ENCODE measurements at places on chromosomes 5 and 9.

GRCh38 chr5:23208959-23209431 is 298.4 kb upstream of the PRDM9 start:
- peak; percentile 42 for DNase-seq

GRCh38 chr5:138455232-138455930 is 9.9 kb upstream of the EGR1 start:
- DNase-seq: no peak

GRCh38 chr5:163338-163620 is 28.0 kb upstream of the LRRC14B start:
- no peak for DNase-seq

- no peak for DNase-seq
Observed at GRCh38 chr5:122471031-122471751, 159.2 kb downstream of the SNCAIP start.

DNA sequence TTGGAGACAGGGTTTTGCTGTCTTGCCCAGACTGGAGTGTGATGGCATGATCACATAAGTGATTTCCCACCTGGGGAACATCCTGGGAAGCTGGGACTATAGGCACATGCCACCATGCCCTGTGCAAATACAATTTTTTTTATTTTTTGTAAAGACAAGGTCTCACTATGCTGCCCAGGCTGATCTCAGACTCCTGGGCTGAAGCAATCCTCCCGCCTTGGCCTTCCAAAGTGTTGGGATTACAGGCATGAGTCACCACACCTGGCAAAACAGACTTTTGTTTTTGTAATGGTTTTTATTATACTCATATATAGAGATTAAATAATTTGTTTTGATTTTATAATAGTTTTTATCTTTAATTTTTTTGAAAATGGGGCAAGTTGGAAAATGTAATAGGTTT is 14.7 kb downstream of the DNAJC25 start:
- DNase-seq: no peak

DNA sequence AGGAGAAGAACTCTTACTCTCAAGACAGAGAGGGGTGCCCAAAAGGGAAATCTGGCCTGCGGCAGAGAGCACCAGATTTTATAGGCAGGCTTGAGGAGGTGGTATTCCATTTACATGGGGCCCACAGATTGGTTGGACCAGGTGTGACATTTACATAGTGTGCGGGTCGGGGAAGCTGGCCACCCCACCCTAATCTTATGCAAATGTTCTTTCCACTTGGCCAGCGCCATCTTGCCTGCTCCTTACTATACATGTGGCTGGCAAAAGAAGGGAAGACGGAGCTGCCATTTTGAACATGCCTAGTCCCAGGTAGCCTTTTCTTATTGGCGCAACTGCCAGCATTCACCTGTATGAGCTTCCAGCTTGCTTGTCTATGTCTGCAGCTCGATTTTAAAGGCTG is 34.8 kb downstream of the PLEKHG4B start:
- DNase-seq: no peak

- DNase-seq: peak; percentile 62
Observed at GRCh38 chr9:71363286-71363961, 242.0 kb upstream of the TRPM3 start.

DNA sequence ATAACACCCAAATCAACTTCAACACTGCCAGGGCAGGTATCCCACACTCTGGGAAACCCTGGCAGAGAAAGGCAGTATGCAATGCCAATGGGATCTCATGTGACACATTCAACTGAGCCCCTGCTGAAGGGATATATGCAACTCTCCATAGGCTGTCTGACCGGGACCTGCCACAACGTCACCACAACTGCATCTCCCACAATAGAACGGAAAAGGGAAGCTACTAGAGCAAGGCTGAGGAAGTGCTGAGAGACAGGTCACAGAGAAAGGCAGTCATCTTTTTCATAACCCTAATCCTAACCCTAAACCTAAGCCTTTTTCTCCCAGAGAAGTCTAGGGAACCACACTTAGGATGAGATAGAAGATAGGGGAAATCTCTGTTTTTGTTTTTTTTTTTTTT is 345.9 kb upstream of the CD180 start:
- no peak for DNase-seq

DNA sequence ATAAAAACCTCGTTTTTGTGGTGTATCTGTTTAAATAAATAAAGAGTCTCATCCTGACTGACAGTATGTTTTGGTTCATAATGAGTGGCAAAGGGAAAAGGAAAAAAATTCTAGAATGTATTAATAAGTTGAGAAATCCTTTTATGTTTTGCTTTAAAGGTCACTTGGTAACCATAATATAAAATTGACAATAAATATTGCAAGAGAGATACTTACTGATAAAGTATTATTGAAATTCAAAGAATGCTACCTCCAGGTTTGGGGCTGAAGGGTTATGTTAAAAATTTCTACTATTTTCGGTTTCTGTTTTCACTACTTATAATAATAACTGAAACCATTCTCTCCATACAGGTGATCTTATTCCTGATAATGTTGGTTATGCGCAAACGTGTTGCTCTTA is 85.4 kb upstream of the FSD1L start:
- no peak for DNase-seq

DNA sequence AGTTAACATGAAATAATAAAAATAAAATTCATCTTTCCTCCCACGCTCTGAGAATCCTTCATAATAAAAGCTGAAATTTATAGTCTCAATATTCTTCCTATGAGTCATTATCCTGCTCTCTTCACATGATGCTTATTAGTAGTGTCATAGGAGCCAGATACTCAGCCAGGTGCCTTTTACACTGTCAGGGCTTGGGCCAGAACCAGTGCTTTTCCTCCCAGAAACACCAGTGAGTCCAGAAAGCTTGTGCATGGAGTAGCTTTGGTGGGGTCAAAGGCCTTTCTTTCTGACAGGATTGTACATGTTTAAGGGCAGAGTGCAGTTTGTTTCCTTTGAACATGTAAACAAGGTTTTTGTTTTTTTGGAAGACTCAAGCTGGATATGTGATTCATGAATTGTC is 6.8 kb downstream of the LSM11 start:
- DNase-seq: peak; percentile 63

DNA sequence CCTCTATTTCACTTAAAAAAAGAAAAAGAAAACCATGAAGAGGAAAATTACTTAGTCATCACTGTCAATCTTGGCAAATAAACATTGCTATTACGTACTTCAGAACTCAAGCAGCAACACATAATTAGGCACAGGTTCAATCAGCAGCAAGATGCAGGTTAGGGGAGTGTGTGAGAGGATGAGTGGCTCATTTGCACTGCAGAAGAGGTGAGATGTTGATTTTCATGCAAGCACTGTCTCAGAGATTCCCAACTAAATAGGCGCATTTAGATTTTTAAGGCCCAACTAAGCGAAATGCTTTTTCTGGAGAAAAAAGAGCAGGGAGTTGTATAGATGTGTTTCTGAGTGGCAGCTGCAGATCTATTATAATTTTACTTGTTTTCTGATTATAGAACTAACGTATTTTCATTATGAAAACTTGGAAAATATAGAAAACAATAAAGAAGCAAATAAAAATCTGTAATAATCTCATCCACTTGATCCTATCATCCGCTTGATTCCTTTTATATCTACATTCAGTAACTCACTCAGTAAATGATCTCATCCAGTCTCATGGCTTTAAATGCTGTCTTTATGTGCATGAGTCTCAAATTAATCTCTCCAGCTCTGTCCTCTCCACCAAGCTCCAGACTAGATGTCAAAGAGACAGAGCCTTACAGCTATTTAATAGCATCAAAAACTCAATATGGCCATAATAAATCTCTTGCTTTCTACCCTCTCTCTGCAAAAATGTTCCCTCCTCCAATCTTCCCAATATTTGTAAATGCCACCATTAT is 162.5 kb downstream of the ZNF462 start:
- DNase-seq: no peak

- no peak for DNase-seq
Observed at GRCh38 chr5:76014005-76014404, 69.2 kb upstream of the SV2C start.

GRCh38 chr9:71509054-71509453 is 259.3 kb downstream of the CEMIP2 start:
- DNase-seq: peak; percentile 10

- no peak for DNase-seq
Observed at GRCh38 chr5:58795327-58795726, 212.5 kb downstream of the RAB3C start.

- peak; percentile 64 for DNase-seq
Observed at GRCh38 chr9:90964101-90965020, 162.7 kb downstream of the SYK start.

- no peak for DNase-seq
Observed at GRCh38 chr5:66796305-66797292, 200.4 kb downstream of the MAST4 start.

DNA sequence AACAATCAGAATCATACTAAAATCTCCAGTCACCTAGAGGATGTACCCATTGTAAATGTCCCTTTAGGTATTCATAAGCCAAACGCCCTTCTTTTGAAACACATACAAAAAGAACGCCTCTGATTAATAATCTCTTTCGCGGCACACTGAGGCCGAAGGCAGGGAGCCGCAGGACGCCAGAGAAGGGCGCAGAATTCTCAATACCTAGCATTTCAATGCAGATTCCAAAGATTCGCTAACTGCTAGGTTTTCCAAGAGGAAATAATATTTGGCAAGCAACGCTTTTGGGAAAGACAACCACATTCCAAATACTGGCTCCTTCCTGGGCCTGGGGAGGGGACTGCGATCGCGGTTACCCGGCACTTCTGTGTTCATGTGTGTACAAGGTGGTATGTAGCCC is 203.3 kb downstream of the MEF2C start:
- no peak for DNase-seq

GRCh38 chr9:107137495-107138202 is 145.4 kb upstream of the RAD23B start:
- DNase-seq: peak; percentile 40

GRCh38 chr9:4769321-4770080 is 23.2 kb upstream of the RCL1 start:
- DNase-seq: peak; percentile 46

- peak; percentile 94 for DNase-seq
Observed at GRCh38 chr5:143985832-143986515, 174.0 kb downstream of the HMHB1 start.

DNA sequence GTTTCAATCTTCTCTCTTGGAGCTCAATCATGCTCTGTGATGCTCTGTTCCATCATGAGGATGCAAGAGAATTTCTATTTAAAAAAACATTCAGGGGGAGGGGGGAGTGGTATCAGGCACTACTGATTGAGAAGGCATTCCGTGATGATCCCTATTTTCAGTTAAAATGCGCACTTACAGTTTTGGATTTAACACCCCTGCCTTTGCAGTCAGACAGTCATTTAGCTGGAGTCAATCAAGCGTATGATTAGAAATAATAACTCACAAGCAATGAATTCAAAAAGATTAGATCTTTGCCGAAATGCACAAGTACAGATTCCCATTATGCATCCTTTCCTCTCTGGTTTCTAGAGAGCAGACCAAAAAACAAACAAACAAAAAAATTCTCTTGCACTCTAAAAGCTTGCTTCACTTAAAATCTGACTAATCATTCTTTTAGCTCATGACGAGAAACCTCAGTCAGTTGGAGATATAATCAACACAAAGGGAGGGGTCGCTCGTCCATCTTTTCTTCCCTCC is 55.4 kb downstream of the EFNA5 start:
- peak; percentile 15 for DNase-seq

- peak; percentile 49 for DNase-seq
Observed at GRCh38 chr5:159033351-159033657, 66.4 kb downstream of the EBF1 start.

- DNase-seq: no peak
Observed at GRCh38 chr9:112401175-112401815, 21.4 kb downstream of the HSDL2 start.

GRCh38 chr9:113895526-113895925 is 19.4 kb downstream of the ZNF618 start:
- peak; percentile 64 for DNase-seq

- no peak for DNase-seq
Observed at GRCh38 chr9:5288591-5288990, 15.9 kb downstream of the RLN2 start.

- peak; percentile 98 for DNase-seq
Observed at GRCh38 chr9:70902692-70903131, 218.7 kb downstream of the TRPM3 start.

DNA sequence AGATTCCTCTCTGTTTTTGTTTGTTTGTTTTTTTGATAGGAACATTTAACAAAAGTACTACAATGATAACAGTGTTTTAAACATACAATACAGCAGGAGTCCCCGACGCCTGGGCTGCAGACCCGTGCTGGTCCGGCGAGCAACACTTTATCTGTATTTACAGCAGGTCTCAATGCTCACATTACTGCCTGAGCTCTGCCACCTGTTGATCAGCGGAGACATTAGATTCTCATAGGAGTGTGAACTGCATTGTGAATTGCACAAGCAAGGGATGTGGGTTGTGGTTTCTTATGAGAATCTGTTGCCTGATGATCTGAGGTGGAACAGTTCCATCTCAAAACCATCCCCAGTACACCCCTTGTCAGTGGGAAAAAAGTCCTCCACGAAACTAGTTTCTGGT is 1068.5 kb upstream of the CDH10 start:
- no peak for DNase-seq

GRCh38 chr9:32431940-32432555 is 47.6 kb downstream of the ACO1 start:
- DNase-seq: peak; percentile 49
